Testis (tissue), 5 donors: ENCODE measurements at places on chromosomes 11 and 22. TPM values are rescaled to one million over a fixed set of nuclear protein-coding genes. Genes with fewer than 3 reads are reported as not detected.

The APOBEC3H gene
- 5.2 TPM for total RNA-seq

DNA sequence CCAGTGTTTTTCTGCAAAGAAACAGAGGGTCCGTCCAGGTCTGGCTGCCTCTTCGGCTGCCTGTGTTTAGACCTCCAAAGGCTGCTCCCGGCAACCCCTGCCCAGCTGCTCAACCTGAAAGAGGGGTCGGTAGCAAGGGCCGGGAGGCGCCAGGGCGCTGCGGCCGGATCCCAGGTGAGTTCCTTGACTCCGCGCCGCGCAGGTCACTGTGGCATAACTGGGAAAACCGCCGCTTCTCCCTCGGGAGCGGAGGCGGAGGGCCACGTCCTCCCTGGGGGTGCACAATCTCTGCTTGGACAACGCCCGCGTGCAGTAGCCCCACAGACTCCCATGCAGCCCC, 1.0 kb upstream of the BRSK2 start:
- DNase-seq = peak; percentile 32

- DNase-seq = no peak
Observed at GRCh38 chr22:48548391-48548790, 1279.3 kb downstream of the BRD1 start.

GRCh38 chr11:73327812-73328364, 19.8 kb downstream of the ARHGEF17 start:
- no peak for DNase-seq

DNA sequence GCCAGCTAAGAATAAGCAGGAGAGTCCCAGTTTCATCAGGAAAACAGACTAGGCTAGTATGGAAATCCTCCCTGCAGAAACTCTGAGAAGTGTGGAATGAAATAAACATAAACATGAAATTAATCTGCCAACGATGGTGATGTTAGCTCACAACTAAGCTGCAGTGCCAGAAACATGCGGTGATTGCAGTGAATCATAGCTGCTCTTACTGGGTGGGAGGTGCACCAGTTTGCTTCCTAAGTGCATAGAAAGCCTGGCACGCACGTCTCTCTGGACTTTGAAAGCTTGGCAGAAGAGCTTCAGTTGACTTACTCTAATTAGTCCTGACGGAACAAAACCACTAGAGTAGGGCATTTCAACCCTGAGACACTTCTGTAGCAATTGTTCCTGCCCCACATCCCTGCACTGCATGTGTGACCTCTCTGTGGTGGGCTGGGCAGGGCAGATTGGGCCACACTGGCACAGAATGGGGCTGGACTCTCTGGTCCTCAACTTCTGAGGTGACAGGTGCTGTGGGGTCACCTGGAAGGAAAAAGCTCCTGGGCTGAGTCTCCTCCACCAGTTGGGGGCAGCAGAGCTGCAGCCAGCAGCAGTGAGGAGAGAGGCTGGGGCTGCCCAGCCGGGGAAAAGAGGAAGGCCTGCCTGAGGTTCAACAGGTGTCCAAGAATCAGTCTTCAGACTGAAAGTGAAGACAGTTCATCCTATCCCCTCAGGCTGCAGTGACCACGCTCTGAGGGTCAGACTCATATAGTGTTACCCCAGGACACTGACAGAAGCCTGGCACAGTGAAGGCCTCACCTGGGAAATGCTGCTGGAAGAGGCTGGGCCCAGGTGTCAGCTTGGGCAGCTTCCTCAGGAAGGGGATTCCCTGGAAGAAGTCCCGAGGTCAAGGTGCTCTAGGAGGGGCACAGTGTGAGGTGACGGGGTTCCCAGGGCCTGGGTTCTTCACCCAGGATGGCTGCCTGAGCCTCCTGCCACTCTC, 40.5 kb downstream of the GGTLC2 start:
- peak; percentile 28 for DNase-seq

- DNase-seq = no peak
Observed at GRCh38 chr11:86418917-86419316, 44.2 kb downstream of the CCDC81 start.

DNA sequence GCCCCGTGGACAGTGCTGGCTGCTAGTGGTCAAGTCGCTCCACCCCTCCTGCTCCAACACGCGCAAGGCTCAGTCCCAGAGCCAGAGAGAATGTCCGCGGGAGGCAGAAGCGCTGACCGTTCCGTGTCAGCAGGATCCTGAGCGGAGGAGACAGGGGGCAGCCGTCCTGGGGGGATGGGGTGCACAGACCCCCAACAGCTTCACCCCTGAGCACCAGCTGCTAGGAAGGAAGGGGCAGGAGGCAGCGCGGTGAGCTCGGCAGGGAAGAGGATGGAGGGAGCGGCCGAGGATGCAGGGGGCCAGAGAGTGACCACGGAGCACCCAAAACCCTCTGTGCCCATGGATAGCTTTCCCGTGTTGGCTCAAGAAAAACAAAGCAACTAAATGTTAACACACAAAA, 6.4 kb upstream of the TTLL8 start:
- no peak for DNase-seq

DNA sequence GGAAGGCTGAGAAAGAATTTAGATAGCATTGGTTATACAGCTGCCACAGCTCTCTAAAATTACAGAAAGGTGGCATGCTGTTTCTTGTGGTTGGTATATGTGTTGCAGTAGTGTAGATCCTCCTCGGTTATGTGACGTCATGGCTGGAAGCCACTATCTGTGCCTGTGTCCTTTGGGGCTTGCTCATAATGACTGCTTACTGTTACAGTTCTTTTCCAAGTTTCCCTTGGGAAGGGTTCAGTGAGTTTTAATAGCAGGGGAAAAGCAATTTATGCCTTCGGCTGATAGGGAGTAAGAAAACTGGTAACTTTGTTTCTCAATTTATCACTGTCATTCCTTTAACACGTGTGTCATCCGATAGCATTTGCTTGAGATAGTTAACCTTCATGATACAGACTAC, 47.2 kb downstream of the POLD3 start:
- no peak for DNase-seq

GRCh38 chr11:129636926-129637325, 178.7 kb upstream of the TMEM45B start:
- no peak for DNase-seq

DNA sequence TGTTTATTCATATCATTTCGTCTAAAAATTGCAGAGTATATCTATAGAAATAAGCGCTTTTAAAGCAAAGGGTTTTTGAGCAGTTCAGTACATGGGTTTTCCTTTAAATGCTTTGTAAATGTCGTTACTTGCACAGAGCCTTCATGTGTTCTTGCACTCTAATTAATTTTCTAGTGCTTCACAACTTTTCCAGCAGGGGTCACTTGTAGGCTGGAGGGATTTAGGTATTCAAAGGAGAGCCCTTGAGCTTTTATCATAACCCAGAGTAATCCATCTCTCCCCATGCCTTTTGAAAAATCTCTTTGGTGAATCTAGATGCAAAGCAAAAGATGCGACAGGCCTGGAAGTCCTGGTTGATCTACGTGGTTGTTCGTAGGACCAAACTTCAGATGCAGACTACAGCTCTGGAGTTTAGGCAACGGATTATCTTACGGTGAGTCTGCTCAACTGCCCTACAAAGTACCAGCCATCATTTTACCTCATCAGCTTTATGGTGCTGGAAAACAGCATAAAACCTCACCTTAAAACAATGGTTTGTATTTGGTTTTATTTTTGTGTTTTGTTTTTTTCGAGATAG, 60.4 kb downstream of the SFI1 start:
- DNase-seq = no peak

The OR52A1 gene
- 0.19 TPM for total RNA-seq

DNA sequence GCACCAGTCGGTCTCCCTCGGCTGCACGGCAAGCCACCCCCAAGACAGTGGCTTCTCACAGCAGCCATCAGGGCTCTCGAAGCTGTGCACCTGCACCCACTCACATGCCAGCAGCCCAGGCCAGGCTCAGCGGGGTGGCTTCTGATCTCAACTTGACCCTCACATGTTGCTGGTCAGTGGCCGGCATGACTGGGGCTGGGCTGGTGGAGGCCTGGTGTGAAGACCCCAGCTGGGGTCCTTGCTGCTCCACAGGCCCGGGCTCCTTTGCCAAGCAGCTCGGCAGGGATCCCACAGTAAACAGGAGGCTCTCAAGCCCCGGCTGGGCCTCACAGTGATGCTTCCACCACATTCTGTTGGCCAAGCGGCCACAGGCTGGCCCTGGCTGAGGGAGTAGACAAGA, 128.2 kb downstream of the BRD1 start:
- no peak for DNase-seq

The TRIM51 gene
- total RNA-seq = 0.56 TPM

DNA sequence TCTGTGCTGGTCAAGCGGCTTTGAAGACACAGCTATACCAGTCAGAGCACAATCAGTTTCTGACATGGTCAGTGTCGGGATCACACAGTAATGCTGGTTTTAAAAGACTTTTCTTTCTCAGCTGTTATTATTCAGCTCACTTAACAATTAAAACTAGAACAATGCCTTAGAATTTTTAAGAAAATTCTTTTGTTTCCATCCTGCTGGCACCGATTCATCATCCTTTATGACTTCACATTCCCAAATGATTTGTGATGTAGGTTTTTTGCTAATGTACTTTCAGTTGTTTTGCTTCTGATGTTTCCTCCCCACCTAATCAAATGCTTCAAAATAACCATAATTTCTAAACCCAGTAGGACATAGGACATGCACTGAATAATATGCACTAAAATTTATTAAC, 34.5 kb upstream of the OLFML1 start:
- DNase-seq = no peak

- no peak for DNase-seq
Observed at GRCh38 chr11:100562128-100562527, 125.0 kb upstream of the ARHGAP42 start.

DNA sequence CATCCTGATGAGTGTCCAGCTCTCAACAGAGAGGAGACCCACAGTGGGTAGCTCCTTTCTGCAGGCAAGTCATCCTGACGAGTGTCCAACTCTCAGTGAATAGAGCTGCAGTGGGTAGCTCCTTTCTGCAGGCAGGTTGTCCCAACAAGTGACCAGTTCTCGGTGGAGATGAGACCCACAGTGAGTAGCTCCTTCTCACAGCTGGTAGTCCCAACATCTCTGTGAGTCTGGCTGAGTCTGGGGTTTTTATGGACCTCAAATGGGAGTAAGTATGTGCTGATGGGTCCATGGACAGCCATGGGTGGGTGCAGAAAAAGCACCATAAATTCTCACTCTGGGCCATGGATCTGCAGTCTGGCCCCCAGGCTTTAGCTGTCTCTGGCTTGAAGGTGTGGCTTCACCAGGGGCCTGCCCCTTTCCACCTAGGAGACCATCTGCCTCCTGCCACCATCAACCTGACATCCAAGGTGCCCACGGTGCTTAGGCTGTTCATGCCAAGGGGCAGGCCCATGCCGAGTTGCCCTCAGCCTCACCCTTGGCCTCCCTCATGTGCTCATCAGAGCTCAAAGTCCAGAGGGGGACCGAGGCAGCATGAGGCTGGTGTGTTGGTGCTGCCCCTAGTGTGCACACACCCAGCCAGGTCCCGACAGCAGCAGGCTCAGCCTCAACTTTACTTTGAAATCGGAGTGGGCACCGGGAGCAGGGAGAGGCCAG, 15.3 kb downstream of the NPAT start:
- no peak for DNase-seq

GRCh38 chr11:128095466-128095981, 491.8 kb downstream of the ETS1 start:
- DNase-seq = no peak

DNA sequence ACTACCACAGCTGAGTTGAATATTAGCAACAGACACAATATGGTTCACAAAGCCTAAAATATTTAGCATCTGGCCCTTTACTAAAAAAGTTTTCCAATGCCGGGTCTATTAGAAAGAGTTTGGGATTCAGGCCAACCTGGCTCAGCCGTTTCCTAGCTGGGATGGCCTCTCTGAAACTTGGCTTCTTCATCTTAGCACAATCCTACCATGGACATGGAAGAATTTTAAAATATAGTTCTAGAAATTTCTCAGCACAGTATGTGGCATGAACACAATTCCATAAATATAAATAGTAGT, 103.8 kb downstream of the RRAS2 start:
- DNase-seq = no peak

GRCh38 chr11:68583041-68583446, 101.3 kb upstream of the GAL start:
- DNase-seq = no peak

- DNase-seq = peak; percentile 62
Observed at GRCh38 chr11:67117672-67118180, 1.3 kb upstream of the KDM2A start.

DNA sequence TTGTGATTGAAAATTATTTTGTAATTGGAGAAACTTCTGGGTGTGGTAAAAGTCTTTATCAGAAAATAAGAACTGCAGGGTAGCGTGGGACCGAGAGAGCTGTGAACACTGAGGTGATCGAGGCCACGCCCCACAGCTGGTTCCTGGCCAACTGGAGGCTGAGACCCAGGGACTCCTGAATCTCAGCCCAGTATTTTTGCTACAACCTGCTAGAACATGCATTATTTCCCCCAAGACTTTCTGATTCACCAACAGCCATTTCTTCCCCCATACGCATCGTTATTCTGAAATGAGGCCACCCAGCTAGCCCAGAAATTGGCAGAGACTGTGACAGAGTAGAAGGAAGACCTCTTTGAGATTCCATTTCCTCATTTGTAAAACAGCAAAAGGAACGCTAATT, 3.4 kb upstream of the FGF19 start:
- DNase-seq = no peak

DNA sequence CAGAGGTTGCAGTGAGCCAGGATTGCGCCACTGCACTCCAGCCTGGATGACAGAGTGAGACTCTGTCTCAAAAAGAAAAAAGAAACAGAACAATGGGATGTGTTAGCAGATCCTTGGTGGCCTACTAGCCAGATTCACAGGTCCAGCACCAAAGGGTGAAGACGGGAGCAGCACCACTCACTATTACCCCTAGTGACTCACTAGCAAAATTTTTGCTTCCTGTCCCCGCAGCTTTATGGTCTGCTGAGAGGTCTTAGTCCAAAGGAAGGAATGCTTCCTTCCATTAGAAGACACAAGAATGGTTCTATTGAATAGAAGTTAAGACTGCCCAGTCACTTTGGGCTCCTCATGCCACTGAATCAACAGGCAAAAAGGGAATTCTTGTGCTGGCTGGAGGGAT, 35.9 kb upstream of the NUP50 start:
- DNase-seq = no peak

DNA sequence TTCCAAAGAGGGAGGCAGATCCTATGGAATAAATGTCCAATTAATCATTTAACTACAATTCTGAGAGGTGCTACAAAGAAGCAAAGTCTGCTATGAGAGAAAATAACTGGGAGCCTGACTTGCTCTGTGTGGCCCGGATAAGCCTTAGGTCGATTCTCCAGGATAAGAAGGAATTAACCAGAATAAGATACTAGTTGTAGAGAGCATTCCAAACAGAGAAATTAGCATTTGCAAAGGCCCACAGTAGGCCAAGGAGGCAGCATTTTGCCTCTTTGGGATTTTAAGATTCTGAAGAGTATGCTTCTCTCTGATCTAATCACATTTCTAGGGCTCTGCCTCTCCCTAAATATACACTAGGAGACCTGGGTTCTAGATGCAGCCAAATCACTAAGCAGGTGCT, 113.7 kb downstream of the SNX19 start:
- DNase-seq = no peak

GRCh38 chr11:36743039-36743438, 145.0 kb upstream of the RAG2 start:
- no peak for DNase-seq

- no peak for DNase-seq
Observed at GRCh38 chr11:124331873-124332272, 11.9 kb upstream of the OR8D2 start.

- no peak for DNase-seq
Observed at GRCh38 chr11:96763244-96763643, 373.4 kb downstream of the JRKL start.

GRCh38 chr22:25497716-25498115, 66.8 kb upstream of the GRK3 start:
- no peak for DNase-seq

The MUC2 gene
- 0.47 TPM for total RNA-seq

The GRK3 gene
- total RNA-seq = 12.8 TPM

GRCh38 chr11:77497368-77497767, 23.5 kb upstream of the PAK1 start:
- DNase-seq = no peak
